GM20000 (cell line): ENCODE measurements at places on chromosomes 7 and 10.
A peak's percentile ranks its signal among the peaks of the same experiment; 100 is the strongest.

- DNase-seq = no peak
These were observed 271.4 kb downstream of the ACTR3B start for GRCh38 chr7:153030976-153031375.

- no peak for DNase-seq
These were observed 43.8 kb upstream of the GPR26 start for GRCh38 chr10:123622381-123622780.

GRCh38 chr7:18151422-18151821 is 123.8 kb upstream of the PRPS1L1 start:
- DNase-seq = no peak

DNA sequence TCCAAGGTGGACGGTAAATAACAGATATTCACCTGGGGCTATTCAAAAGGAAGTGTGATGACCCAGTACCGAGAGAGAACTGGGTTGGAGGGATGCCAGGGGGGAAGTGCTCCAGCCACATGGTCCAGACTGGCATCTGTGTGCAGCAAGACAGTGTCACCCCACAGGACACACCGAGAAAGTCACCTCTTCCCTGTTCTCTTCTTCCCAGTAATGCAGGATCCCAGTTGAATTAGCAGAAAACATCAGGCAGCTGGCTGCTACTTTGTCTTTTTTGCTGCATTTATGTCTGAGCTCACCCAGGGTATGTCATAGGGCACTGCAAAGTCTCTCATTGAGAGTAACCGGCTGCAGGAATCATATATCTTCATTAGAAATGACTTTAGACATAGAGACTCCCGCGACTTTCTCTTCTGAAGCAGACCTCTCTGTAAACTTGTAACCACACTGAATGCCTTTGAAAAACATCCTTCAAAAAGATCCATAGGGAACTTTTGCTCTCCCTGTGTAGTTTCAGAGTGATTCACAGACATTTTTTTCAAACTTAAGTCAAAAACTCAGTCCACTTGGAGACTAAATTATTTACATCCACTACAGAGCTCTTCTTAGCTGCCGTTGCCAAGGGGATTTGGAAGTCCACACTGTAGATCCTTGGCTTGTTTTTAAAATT is 609.0 kb upstream of the DPP6 start:
- no peak for DNase-seq

GRCh38 chr7:77265666-77266065 is 66.0 kb upstream of the FGL2 start:
- no peak for DNase-seq

DNA sequence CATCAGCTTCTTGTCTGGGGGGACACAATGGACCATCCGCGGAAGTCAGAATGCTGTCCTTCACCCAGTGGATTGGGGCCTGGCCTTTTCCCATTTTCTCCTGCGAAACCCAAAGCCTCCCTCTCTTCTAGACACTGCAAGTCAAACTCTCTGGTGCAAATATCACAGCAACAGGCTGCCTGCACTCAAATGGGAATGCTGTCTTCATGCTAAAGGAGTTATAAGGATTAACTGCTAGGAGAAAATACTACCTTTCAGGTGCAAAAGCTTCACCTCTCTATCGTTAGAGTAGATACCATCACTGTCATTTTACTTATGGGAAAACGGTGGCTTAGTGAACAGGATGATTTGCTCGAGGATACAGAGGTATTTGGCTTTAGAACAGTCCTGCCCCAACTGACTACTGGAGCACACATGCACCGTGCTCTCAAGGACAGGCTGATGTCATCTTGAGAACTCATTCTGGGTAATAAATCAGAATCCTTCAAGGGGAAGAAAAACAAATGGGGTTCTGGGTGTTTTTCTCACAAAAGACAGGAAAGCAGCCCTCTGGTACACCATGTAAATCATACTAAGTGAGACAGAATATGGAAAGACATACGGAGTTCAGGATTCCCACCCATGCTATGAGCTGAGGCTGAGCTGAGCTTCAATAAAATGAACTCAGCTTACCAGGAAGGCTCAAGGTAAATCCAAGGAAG is 100.9 kb downstream of the SAMD9 start:
- no peak for DNase-seq

- DNase-seq = no peak
These were observed 40.6 kb upstream of the PTPRZ1 start for GRCh38 chr7:121832347-121832746.

GRCh38 chr7:94687810-94688209 is 31.9 kb upstream of the SGCE start:
- no peak for DNase-seq

GRCh38 chr7:32102432-32102873 is 32.2 kb upstream of the PDE1C start:
- DNase-seq = no peak

DNA sequence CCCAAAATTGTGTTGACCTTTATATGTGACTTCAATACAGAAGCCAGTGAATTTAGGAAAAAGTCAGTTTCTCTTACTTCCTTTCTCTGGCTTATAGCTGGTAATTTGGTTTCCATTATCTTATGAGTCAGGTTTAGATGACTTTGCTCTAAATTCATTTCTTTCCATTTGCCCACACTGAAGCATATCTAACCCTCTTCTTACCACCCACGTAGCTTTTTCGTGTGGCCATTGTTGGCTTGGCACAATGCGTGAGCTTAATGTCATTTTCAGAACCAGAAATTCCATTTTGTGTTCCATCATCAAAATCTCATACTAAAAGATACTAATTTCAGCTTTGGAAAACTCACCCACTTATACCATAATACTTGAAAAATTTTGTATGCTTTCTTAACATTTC is 271.2 kb downstream of the INHBA start:
- no peak for DNase-seq

GRCh38 chr7:72345208-72345727 is 66.9 kb downstream of the CALN1 start:
- no peak for DNase-seq

DNA sequence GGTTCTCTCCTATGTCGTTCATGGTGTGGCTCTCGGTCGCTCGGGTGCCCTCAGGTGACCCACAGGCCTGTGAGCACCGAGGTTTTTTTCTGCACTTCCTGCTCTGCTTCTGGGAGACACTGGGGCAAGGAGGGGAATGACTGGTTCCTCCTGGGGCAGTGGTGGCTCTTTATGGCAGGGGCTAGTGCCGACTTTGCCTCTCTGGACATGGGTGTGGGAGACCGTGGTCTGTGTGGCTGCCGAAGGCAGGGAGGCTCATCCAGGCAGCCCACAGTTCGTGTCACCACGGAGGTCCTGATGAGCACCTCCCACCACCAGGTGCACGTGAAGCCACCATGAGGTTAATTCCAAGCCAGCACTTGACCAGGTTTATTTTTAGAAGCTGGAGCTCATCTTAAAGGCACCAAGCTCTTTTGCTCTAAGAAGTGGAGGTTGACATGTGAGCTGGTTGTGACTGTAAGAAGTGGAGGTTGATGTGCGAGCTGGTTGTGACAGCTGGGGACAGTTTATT is 24.7 kb upstream of the DPYSL4 start:
- DNase-seq = no peak

DNA sequence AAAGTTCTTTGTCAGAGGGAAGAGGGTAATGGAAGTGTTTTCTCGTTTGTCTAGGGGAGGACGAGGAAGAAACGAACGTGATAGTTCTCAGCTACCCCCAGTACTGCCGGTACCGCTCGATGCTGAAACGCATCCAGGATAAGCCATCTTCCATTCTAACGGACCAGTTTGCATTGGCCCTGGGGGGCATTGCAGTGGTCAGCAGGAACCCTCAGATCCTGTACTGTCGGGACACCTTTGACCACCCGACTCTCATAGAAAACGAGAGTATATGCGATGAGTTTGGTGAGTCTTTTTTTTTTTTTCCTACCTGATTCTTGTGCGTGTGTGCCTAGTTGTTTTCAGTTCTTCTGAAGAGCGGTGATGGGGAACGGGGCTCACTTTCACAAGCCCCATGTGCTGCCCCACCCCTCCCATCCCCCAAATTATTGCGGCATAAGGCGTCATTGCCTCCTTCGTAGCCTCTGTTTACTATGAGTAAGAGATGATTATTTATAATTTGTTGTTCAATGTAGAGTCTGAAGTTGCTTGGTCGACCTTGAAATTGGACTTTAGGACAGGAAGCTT is 98.6 kb downstream of the ARID5B start:
- peak; percentile 71 for DNase-seq

DNA sequence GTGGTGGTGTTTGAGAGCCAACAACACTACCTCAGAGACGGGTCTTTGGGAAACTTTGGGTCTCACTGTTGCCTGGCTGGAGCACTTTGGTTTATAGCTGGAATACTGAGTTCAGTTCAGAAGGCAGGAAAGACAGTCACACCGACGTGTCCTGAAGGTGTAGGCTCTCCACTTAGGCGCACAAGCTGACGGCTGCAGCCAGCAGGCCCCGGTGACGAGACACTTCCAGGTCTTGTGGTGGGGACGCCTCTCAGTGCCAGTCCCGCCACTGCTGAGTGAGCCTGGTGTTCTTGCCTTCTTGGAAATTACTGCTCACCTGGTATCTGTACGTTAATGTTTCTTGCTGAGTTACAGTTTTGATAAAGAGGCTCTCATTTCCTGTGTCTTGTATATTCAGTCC is 74.0 kb downstream of the WDR37 start:
- no peak for DNase-seq

DNA sequence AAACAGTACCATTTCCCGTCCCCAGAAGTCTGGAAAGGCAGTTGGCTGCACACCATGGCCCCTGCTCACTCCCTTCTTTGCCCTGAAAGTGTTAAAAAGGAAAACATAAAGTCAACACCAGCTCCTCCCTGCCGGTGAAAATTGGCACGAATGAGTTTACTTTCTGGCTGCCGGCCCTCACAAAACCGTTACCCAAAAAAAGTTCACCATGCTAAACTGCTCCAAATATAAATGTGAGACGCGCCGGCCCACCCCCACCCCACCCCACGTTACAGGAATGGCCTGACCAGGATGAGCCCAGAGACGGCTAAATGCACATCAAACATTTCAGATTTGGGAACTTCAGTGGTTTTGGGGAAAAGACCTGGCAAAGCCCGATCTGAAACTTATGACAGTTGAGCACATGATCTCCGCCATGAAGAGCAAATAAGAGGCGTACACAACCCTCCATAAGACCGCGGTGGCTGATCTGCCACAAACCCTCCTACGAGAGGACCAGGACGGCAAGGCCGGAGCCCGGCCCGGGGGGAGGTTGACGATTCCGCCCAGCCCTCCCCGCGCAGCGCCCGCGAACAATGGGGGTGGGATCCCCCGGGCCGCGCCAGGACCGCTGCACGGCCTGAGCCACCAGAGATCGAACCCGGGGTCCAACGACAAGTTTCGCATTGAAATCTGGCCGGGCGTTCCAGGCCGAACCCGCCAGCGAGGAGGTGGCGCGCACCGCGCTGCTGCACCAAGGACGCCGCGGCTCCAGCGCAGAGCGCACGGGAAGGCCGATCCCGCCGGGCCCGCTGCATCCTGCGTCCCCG is 952 bp downstream of the DIP2C start:
- DNase-seq = no peak

GRCh38 chr7:139842401-139843210 is 13.5 kb downstream of the TBXAS1 start:
- peak; percentile 53 for DNase-seq

DNA sequence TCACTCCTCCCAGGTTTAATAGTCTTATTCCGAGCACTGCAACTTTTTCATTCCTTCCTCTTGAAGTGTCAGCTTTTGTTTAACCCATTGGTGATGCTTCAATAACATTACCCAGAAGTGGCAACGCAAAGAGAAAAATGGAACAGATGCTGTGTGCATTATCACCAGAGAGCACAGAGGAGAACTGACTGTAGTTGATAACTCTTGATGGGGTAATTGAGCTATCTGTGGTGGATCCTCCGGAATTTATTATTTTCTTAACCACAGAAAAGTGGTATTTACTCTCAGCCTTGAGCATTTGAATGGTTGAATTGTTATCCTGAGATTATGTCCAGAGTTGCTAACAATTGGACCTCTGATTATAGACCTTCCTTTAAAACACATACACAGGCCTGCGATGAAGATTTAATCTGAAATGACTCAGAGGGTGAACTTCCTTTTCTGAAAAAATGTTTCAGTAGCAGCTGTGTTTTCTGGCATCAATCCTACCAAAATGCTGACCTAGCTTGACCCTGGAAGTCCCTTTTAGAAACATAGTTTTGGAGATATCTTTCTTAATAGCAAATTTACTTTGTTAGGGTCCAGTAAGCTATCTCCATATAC is 1584.4 kb upstream of the LRRTM3 start:
- no peak for DNase-seq

DNA sequence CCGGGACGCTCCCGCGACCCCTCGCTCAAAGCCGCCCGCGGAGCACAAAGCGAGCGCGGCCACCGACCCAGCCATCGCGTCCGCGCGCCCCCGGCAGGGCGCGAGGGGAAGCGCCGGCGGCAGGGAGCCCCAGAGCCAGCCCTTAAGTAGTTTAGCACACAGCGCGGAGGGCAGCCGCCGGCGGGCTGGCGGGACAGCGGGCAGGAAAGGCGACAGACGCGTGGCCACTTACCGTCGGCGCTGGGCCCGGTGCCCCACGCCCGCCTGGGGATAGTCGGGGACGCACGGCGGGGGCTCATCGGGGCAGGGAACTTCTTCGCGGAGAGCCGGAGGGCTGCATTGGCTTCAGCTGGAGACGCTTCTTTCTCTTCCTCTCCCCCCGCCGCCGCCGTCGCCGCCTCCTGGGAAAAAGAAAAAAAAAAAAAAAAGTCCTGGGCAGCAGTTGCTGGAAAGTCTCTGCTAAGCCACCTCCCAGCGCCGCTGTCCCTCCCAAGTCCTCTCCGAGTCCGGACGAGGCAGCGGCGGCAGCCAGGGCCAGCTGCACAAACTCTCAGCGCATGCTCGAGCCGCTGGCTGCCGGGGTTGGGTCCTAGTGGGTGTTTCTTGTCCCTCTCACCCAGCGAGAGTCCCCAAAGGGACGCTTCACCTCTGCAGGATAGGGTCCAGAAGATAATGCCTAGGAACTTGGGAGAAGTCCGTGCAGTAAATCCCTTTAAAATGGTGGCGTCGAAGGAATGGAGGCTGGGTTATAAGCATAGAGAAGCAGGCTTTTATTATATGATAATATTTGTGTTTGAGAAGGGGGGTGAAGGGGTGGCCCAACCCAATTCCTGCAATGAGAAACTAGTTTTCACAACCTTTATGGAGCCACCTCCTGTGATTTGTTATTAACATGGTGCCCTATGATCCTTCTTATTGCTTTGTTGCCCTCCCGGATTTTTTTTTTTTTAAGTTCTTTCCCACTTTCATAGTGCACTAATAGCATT is at the start of gene TSPAN12:
TSS of gene TSPAN12 (minus strand) at position 557 of the 986 bp plus-strand sequence. CDS start 1,381 bp downstream, outside the sequence.
- peak; percentile 87 for DNase-seq

DNA sequence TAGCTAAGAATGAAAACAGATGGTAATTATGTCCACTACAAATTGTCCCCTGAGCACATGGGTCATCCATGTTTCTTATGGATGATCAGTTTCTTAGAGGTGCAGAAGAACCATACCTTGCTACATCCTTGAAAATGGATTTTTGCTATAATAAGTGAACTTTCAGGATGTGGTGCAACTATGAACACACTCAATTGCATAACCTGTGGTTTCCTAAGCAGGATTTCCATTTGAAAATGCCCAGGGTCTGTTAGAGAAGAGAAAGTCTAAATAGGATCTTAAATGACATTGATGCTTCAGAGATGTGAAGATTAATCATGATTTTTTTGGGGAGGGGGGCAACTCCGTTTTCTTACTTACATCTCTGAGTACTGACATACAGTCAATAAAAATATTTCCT is 39.6 kb upstream of the CACNB2 start:
- no peak for DNase-seq
